ENCODE measurements at places on chromosomes 6 and 20.

DNA sequence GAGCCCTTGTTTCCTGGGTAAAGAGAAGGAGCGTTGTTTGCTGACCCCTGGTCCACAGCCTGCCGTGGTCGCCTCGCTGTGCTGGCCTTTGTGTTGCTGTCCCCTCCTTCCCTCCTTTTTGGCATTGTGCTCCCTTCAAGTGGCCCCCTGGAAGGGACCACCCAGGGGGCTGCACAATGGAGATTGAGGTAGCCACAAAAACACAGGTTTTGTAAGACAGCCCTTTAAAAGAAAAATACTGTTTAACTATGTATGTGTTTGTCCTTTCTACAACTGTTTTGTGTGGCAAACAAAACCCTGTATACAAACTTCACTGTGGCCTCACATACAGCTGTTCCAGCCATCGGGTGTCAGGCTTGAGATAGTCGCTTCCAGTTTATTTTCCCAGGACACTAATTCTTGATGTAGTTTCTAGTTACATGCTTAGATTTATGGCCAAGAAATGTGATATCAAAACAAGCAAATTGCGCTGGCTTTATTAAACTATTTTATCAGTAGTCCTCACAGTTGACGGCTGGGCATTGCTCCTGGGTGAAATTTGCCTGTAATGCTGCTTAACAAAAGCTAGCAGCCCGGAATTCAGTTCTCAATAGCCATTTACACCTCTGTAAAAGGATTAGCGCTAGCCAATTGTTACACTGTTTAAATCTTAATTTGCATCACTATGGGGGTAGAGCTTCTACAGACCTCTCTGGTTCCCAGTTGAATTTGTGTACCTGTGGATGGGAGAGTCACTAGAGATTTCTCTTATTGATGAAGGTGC is 64.1 kb downstream of the KIZ start:
- DNase-seq: no peak

- no peak for DNase-seq
These were observed 60.9 kb downstream of the DLL1 start for GRCh38 chr6:170229851-170230519.

DNA sequence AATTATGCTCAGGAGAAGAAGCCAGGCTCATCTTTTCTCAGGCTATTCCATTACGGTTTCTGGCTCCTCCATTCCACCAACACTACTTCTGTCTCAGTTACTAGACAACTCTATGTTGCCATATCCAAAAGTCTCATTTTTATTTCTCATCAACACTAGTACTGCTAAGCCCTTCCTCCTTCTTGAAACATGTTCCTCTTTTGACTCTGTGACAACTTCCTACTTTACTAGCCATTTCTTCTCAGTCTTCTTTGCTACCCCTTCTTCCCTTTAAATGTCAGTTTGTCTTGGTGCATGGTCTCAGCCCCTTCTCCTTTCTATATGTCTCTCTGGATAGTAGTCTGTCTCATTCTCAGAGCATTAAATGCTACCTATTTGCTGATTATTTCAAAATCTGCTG is 7.1 kb upstream of the ADGRG6 start:
- DNase-seq: no peak

DNA sequence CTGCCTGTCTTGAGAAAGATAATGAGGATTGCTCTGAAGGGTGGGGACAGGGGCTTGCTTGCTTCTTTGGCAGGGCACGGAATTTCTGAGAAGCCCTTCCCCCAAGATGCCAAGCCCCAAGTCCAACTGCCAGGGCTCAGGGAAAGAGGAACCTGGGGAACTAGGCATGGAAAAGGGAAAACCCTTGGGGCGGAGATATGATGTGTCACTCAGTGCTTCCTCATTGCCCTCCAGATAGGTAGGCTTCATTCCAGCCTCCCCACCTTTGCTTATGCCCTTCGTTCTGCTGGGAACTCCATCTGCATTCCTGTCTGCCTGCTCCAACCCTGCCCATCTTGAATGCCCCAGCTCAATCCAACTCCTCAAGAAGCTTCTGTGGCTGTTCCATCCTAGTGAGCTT is 61.2 kb downstream of the VEGFA start:
- no peak for DNase-seq

- no peak for DNase-seq
These were observed 14.2 kb downstream of the MMP24OS start for GRCh38 chr20:35263532-35264341.

DNA sequence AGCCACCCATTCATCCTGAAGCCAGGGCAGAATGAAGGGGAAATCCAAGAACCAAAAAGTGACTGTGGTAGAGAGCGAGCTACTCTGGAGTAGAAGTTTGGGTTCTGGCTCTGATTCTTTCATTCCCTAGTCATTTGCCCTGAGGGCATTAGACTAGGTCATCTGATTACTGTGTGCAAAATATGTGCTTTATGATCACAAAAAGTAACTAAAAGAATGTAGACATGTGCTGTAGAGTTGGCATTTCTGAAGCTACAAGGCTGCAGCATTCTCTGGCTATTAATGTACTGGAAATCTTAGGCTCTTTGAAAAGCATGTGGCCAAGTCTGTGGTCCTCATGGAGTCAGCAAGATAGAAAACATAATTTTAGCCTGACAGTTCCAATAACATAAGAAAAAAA is 94.2 kb downstream of the TBC1D7 start:
- no peak for DNase-seq

DNA sequence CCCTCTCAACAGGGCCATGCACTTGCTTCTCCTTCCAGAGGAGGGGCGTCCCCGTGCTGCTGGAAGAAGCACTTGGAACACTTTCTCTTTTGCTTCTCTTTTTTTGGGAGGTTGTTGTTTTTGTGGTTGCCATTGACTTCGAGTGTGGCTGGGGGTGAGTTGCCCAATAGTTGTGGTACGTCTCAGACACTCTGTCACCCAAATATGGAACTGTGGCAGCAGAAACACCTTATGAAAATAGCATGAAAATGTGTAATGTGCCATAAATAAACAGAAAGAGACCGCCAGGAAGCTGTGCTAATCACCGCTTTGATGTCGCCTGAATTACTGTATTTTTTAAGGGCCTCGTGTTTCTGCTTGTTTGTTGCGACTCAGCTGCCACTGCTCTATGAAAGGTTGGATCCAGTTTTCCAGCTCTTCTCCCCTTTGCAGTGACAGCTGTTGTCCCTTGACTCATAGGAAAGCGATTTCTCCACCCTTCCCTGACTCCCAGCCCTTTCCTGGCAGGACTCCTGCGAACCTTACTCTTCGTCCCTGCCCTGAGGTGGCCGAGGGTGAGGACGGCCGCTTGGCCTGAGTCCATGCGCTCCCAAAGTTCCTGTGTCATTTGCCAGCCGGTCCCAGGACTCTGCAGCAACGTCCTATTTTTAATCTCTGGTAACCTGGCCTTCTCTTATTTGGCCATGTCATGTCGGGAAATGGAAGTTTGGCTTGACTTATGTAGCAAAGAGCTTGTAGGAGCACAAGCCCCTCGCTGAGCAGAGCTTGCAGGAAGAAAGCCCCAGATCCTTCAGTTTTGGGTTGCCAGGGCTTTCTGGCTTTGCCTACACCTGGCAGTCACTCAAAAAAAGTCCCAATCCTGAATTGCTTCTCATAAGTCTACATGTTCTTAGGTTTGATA is 694.6 kb downstream of the QKI start:
- no peak for DNase-seq

GRCh38 chr20:60297649-60298048 is 339.4 kb downstream of the CDH26 start:
- no peak for DNase-seq

GRCh38 chr6:148493424-148493823 is 150.8 kb downstream of the SASH1 start:
- no peak for DNase-seq

- DNase-seq: no peak
These were observed 624.7 kb upstream of the NOX3 start for GRCh38 chr6:156080371-156080770.

DNA sequence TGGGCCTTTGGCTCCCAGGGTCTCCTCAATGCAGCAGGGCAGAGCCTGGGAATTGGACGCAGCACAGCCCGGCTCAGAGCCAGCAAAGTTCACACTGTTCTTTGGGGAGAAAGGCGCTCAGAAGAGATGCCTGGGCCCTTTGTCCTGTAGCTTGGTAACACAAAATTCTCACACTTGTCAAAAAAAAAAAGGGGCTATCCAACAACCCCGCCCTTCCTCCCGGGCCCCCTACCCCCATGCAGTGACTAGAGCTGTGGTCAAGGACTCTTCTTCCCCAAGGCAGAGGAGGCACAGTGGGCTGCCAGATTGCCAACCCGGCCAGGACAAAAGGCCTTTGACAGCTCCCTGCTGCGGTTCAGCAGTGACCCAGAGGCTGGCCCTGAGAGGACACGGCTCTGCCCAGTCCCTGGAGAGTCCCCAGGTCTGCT is 2.0 kb downstream of the NKAIN4 start:
- no peak for DNase-seq

DNA sequence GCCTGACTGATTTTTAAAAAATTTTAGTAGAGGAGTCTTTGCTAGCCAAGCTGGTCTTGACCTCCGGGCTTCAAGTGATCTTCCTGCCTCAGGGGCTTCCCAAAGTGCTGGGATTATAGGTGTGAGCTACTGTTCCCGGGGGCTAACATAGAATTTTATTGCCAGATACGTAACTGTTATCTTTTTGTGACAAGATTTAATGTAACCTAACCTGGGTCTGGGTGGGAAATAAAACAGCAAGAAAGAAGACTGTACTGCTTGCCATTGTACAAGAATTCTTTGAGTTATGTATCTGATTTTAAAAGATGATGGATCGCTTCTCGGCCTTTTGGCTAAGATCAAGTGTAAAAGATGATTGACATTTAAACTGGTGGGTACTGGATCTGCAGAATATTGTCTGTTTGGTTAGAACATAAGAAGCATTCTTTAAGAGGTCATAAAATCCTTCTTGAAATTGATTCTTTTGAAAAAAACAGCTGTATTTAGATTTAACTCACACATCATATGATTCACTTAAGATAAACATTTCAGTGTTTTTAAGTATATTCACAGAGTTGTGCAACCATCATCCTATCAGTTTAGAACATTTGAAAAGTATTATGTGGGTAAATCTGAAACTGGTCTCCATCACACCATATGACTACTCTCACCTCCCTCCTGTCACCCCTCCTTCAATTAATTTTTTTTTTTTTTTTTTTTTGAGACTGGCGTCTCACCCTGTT is 21.6 kb downstream of the TPX2 start:
- no peak for DNase-seq

DNA sequence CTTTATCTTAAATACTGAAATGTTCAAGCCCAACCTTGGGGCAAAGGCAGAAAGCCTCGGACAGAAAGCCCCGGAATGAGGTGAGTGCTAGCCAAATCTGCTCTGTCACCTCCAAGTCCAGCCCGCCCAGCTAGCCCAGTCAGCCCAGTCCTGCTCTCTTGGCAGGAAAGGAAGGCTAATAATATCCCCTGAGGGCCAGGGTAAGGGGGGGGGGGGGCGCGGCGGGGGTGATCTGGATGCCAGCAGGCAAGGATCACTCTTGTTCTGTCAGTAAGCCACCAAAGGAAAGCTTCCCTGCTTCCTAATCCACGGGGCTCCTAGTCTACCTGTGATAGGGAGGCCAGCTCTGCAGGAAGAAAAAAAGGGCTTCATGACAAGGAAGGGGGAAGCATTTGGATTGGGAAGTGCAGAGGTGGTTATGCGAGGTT is 1.1 kb downstream of the NDRG3 start:
- DNase-seq: no peak

DNA sequence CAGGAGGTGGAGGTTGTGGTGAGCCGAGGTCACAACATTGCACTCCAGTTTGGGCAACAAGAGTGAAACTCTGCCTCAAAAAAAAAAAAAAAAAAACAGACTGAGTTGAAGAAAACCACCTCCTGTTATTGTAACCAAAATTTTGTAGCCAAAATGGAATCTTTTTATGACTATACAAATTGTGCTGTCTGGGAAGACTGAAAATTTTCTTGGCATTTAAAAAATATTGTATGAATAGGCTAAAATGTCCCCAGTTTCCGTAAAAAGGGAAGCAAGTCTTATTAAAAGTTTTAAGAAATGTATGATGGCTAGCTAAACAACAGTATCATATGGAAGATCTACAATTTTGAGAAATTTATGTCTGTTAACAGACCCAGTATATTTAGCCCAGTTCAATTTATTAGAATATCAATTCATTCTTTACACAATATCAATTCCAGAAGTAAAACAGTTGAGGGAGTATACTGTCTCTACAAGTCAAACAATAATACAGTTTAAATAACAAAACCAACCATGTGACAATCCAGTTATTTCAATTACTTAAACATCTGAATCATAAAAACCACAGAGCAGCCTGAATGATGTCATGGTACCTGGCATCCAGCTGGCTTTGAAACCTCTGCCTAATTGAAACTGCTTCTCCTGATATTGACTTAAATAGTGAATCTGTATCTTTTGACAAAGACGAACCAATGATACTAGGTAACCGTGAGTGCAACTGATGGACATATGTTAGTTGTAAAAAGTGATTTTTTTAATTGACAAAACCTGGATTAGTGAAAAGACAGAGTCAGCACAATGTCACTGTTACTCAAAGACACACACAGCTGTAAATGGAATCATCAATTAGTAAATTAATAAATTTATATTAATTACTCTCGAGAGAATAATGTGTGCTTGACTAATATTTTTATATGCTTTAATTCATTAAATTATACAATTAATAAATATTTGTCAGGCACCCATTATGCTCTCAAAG is 166.6 kb upstream of the MARCKS start:
- DNase-seq: no peak

DNA sequence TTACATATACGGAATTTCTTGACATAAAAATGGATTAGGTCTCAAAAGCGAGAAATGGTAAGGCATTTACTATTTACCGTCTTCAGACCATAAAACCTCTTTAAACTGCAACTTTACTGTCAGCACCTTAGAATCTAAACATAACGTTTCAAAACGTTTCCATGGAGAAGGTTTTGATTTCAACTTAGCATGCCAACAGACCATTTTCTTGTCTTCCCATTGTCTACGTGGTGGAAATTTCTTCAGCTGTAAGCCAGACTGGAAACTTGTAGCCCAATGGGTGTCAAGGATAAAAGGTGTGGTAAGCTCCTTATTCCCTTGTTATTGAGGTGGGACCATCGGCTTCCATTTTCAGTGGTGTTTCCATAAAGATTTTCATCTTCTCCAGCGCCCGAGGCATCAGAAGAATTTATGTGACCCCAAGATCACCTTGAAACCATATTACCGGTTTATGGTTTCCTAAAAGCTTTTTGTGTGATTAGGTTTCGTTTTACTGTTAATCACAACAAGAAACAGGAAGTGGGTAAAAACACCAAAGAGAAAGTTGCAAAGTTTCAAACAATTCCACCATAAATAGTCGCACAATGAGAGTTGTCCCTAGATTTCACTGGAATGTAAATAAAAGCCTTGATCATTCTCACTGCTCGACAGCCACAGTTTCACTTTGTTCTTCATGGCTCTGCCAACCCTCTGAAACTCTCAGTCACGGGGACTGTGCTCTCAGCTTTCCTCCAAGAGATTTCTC is 63.0 kb upstream of the CD2AP start:
- DNase-seq: no peak
